Urothelium cell line (cell line): ENCODE measurements at places on chromosomes 5 and 9.

- DNase-seq = no peak
These were observed 62.6 kb downstream of the PPARGC1B start for GRCh38 chr5:149792540-149793255.

- DNase-seq = no peak
These were observed 22.0 kb upstream of the EMB start for GRCh38 chr5:50463047-50463446.

GRCh38 chr9:121138973-121139372, 62.7 kb downstream of the RAB14 start:
- no peak for DNase-seq

- no peak for DNase-seq
These were observed 90.6 kb upstream of the CXCL14 start for GRCh38 chr5:135669416-135669815.

DNA sequence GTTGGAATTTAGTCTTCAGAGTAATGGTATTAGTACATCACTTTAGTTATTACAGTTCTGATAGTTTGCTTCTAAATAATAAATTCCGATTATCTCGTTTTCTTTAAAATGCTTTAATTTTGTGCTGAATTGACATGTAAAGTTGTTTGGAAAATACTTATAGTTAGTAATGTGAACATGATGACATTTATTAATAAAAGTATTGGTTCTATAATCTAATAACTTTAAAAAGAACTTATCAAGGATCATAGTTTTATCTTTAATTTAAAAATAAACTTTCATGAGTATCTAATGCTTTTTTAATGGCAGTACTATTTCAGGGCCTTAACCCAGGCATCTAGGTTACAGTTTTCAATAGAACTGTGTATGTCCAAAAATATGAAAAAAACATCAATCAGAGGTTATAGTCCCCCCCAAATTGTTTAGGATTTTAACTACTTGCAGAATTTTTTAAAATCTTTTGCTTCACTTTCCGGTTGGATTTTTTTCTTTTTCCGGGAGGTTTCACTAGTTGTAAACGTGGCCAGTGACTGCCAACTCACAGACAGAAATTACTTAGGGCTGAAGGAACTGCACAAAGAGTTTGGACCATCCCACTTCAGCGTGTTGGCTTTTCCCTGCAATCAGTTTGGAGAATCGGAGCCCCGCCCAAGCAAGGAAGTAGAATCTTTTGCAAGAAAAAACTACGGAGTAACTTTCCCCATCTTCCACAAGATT, 680 bp downstream of the GPX8 start:
- DNase-seq = peak; percentile 82

DNA sequence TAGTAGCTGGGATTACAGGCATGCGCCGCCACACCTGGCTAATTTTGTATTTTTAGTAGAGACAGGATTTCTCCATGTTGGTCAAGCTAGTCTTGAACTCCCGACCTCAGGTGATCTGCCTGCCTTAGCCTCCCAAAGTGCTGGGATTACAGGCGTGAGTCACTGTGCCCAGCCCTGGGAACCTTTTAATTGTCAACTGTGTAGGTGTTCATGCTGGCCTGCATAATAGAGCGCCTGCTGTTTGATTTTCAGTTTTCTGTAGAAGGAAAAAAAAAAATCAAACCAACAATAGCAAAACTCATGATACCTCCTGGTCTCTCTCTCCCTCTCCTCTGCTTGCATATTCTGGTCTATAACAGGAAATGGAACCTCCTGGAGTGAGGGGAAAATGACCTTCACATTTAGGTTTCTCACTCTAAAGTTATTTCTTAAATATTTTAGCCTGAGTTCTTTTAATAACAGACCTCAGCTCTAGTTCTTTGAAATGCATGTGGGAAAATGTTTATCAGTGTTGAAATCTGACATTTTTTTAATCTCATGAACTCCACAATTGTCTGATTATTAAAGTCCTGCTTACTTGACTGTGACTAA, 51.7 kb downstream of the EXOSC2 start:
- DNase-seq = no peak

DNA sequence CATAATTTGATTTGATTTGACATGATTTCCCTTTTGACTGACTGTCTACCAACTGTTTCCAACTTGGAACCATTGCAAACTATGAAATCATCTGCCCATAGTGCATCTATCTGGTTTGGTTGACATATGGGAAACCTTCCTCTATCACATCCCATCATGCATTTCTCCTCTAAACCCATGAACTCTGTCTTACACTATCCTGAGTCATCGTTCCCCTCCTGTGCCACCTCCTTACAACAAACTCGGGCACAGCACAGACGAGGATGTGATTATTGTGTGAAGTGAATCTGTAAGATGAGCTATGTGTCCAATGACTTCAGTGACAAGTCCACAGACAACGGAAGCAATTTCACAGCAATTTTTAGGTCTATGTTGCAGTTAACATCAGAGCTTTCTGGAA, 126.1 kb downstream of the NPR3 start:
- no peak for DNase-seq

DNA sequence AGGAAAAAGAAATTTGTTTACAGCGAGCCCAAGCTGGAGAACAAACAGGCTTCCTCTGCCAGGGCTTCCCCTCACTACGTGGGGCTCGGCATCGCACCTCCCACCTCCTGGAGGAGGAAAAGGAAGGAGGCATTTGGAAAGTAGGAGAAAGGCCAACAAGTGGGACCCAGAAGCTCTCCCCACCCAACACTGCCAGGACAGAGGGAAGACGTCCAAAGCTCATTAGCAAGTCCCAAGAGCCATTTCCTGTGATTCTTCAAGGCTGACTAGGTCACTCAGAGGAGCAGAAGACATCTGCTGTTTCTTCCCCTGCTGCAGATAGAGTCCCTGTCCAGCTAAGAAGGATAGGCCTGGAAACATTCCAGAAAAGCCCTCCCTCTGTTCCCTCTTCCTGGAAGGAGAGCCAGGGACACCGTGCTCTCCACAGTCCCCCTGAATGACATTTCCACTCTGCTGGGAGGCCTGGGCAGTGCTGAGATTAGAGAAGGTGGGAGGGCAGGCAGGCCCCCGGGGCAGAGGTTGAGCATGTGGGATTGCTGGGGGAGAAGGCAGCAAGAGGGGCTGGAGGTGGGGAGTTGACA, 57.0 kb upstream of the NEURL1B start:
- no peak for DNase-seq

DNA sequence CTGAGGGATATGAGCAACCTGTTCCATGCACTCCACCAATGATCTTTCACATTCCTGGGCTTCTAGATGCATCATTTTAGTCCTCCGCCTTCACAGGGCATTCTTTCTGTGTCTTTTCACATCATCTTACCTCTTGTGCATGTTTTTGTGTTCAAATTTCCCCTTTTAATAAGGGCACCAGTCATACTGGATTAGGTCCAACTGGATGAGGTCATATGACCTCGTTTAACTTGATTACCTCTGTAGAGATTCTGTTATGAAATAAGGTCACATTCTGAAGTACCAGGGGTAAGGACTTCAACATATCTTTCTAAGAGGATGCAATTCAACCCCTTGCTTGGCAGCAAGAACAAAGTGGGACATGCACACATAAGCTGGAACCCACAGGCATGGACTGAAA, 335.3 kb upstream of the TLE4 start:
- DNase-seq = no peak
